ENCODE measurements at places on chromosomes 4 and X.

DNA sequence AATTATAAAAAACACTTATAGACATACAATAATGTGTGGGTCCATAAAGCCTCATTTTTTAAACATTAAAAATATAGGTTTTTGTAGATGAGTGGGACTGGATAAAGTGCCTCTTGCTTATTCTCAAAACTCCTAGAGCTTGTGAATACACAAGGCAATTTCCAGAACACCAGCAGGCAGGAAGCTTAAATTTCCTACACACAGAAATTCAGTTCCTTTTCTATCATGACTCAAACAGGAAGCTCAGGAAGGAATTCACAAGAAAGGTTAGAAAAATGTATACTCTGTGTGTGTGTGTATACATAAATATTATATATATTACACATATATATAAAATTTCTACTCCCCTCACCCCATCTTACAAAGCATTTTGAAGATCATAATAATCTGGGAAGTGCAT is 11.3 kb downstream of the MAGEB6 start:
- no peak for DNase-seq

DNA sequence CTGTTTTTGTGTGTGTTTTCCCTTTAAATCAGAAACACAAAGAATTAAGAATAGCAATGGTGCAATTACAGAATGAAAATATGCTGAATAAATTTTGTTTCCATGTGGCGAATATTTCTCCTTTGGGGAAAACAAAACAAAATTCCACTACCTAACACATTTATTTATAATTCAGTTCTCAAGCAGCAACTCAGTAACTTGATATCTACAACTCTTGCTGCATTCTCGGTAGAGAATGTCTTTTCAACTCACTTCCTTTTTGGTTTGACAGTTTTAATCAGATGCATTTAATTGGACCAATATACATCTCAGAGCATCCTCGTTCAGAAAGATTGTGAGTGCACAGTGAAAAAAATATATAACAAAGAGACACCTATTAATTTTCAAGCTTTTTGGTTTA is 30.8 kb downstream of the ZNF827 start:
- no peak for DNase-seq

DNA sequence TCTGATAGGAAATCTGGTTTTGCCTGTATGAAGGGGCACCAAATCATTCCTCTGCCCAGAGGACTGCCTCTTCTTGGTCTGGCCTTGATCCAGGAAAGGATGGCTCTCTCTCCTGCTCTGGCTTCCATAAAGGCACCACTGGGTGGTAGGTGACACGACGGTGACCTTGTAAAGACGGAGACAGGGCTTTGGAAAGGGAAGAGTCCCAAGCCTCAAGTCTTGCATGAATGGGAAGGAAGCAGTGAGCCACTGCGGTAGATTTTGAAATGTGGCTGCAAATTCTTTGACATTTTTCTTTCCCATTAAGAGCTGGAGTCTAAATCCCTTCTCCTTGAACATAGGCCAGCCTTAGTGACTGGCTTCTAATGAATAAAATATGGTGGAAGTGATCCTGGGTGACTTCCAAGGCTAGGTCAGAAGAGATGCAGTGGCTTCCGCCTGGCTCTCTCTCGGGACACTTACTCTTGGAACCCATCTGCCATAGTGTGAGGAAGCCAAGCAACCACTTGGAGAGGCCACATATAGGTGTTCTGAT is 347.4 kb downstream of the BCOR start:
- DNase-seq, result no peak

GRCh38 chrX:72079607-72080006 is 52.1 kb downstream of the RTL5 start:
- DNase-seq, result no peak

- no peak for DNase-seq
Observed at GRCh38 chrX:9379697-9380551, 84.9 kb upstream of the TBL1X start.

- no peak for DNase-seq
Observed at GRCh38 chr4:53651156-53651735, 60.0 kb upstream of the LNX1 start.
